ENCODE measurements at places on chromosomes 2 and 18.

GRCh38 chr2:145875016-145875415 lies 1355.1 kb upstream of the ZEB2 start:
- no peak for DNase-seq

DNA sequence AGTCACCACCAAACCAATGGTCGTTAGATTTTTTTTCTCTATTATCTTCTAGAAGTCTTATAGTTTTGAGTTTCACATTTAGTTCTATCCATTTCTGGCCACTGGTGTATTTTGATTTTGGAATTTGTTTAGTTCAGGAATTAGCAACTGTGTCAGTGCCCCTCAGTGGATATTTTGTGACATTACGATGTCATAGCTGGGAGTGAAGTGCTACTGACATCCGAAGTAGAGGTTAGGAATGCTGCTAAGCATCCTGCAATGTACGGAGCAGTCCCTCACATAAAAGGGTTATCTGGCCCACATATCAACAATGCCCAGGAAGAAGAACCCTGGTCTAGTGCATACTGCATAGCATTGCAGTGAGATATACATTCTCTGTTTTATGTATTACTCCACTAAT lies 157.4 kb upstream of the RGPD4 start:
- no peak for DNase-seq

DNA sequence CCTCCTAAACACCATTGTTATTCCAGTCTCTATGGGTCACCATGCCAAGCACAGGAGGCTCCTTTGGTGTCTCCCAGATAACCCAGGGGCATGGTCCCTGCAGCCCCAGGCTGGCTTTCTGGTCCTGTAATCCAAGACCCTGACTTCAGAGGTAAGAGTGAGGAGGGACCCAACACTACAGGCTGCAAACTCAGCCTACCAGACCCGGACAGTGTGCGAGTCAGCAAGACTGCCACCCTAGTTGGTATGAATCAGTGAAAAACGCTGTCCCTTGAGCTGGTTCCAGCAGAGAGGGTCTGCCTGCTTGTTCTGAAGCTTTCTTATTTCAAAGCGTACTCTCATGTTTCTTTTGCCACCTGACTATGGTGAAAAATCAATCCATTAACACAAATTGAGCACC lies 47.6 kb upstream of the ZFP36L2 start:
- no peak for DNase-seq

DNA sequence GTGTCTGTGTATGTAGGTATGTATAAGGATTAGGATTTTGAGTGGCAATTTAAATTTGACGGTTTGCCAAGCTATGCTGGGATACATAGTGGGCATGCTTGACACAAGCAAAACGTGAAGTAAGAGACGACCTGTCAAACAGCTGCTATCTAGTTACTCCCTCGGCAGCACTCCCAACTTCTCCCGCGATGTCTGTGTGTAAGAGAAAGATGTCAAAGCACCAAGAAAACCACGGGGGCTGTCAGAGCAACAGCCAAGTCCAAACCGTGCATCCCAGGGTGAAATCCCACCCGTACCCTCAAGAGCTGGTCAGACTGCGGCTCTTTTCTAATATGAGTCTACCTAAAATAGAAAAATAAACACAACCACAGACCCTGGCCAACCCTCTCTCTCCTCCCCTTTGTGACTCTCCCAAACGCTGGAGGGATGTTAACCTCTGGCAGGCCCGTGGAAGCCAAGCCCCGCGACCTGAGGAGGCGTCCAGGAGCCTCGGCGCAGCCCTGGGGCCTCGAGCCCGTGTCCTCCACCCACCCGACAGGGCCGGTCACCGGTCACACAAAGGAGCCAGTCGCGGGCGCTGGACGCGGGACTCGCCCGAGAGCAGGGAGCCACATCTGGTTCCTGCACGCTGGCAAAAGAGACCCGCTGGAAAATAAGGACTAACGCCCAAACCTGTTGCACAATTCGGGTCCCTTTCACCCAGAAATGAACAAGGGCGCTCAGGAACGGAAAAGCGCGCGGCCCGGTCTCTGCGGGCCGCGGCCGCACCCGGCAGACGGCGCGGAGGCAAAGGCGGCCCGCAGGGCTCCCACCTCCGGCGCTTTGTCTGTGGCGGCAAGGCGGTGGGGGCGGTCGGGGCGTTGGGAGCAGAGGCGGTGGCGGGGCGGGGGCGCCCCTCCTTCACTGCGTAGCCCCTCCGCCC lies 925 bp downstream of the SESTD1 start:
- DNase-seq = peak; percentile 39

DNA sequence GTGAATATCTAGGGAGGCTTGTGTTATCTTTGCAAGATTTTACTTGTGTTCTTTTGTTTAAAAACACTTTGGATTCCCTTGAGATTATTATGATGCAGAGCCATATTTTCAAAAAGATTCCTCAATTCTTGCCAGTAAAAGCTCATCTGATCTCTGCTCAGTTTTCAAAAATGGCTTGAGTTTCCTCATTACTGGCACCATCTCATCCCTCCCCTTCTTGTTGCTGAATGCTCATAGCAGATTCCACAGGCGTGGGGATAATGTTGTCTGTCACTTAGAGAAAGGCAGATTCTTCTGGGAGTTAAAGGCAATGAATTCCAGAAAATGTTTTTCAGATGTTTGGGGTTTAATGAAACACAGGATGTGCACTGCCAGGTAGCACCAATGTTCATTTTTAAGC lies 170.4 kb upstream of the TANK start:
- no peak for DNase-seq

GRCh38 chr2:118345465-118345864 lies 257.2 kb downstream of the INSIG2 start:
- DNase-seq = no peak

GRCh38 chr18:41939326-41939725 lies 15.7 kb upstream of the PIK3C3 start:
- no peak for DNase-seq

DNA sequence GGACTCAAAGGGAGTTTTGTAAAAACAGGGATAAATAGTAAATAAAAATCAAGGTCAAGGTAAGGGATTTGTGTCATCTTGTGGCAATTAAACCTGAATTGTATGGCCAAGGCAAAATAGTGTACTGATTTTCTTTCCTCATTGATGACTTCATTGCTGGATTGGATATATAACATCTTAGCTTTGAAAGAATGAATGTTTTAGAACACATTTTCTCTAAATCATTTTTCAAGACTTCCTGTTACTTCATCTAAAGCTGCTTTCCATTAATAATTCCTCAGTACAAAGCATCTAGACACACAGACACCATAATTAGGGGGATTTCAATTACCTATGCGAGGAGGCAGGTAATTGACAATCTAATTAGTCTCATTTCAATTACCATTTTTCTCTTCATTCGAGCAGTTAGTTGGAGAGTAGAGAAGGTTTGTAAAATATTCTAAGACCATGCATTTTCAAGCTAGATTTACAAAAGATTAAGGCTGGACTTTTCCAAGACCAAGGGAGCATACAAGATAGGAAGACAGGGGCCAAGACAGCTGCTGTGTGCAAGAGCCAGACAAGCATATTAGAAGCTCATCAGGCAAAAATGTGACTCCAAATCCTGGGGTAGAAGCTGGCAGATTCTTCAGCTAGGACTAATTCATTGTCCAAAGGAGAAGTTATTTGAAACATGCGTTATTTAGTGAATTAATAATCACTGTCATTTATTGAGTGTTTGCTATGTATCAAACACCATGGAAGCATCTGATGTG lies 253.6 kb downstream of the EPHA4 start:
- no peak for DNase-seq

DNA sequence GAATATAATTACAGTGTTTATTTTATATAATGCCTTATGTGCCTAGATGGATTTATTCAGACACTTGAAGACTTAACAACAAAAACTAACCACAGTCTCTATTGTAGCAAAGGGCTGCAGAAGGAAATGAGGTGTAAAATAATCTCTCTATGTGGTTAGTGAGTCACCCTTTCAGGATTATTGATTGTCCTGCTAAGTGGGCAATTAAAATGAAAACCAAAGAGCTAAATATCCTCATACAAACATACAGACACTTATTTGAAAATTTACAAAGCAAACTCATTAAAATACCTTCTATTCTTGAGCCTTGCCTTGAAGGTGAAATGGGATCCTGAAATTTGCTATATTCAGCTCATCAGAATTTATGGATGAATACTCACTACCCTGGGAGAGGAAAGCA lies 27.7 kb upstream of the DCC start:
- DNase-seq = no peak

DNA sequence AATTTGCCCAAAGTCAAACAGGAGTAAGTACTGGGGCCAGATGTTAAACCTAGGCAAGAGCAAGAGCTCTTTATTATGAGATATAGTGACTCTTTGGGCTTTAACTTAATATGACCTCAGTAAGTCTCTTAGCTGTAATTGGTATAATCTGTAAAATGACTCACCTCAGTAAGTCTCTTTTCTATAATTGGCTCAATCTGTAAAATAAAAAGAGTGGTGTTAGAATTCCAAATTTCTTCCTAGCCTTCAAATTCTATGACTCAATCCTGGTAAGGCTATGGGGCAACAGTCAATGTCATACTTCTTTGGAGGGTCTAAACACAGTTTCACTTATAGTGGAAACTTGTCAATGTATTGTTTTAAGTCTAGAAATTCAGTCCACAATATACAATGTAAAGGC lies 1608.9 kb upstream of the PIK3C3 start:
- DNase-seq = no peak

DNA sequence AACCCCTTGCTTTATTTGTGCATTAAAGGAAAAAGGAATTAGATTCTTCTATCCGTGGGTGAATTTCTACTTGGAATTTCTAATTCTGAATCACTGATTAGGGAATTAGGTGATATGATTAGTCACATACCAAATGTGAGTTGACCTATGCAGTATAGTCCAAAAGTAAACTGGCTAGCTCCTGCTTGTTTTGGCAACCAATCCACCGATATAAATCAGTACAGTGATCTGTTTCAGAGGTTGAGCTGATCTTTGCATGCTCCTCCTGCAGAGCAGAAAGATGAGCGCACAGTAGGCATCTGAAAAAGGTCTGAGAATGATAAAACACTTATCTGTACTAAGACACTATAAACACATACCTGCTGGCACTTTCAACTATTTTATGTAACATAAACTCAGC lies 86.6 kb downstream of the LRP1B start:
- DNase-seq = no peak

- DNase-seq = no peak
Measured at GRCh38 chr2:66698576-66699239, 263.8 kb downstream of the MEIS1 start.

DNA sequence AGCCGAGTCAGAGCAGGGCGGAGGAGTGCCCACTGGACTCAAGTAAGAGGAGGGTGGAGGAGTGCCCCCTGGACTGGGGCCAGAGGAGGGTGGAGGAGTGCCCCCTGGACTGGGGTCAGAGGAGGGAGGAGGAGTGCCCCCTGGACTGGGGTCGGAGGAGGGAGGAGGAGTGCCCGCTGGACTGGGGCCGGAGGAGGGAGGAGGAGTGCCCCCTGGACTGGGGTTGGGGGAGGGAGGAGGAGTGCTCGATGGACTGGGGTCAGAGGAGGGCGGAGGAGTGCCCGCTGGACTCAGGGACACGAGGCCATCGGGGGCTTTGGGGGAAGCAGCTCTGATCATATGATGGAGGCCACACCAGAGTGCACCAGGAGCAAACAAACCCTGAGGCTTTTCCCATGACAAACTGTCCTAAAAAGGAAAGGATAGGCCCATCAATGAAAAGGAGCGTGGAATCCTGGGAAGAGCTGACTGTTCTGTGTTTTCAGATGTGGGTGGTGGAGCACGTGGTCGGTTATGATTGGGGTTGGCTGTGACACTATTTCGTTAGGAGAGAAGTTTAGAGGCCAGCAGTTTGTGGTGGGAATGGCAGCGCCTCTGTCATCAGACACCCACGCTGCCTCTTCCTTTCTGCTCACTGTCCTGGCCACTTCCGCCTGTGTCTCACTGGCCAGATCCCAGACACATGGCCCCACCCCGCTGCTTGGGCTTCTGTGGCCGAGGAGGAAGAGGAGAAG lies 24.5 kb upstream of the HPCAL1 start:
- peak; percentile 73 for DNase-seq

DNA sequence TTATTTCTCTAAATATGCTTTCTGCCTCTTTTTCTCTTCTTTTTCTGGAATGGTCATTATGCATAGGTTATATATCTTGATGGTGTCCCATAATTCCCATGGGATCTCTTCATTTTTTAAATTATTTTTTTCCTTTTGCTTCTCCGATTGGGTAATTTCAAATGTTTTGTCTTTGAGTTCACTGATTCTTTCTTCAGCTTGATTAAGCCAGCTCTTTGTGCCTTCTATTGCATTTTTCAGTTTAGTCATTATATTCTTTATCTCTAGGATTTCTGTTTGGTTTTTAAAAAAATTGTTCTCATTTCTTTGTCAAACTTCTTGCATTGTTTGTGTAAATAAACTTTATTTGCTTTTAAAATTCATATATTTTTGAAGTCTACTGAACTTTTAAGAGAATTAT lies 251.1 kb downstream of the INSIG2 start:
- no peak for DNase-seq

- DNase-seq = peak; percentile 31
Measured at GRCh38 chr2:191696001-191696400, 18.1 kb downstream of the NABP1 start.

DNA sequence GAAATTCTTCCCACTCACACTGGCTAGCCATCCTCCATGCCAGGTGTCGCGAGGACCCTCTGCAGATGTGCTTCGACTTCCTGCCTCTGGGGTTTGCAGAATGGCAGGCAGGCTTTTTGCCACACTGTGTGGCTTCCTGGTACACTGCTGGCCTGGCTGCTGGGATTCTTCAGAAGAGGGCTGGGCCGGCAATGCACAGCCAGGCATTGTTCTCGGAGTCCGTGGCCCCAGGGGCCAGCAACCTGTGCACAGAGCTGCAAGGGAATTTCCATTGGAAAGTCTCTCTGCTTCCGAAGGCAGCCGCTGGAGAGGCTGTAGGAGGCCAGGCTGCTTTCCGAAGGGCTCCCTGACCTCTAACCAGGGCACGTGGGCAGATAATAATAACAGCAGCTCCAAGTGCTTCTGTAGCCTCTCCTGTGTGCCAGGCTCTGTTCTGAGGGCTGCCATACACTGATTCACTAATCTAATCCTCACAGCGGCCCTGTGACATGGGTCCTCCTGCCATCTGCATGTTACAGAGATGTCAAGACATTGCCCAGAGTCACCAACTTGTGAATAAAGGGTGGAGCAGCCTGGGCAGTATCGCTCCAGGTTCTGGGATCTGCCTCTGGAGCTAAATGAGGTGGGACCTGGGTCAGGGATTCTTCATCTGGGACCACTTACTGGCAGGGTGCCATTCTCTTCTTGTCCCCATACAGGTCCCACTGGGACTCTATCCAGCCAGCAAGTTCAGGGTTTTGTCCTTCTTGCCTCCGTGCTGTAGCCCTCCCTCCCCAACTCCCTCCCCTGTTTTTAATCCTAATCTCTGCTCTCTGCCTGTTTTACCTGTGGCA lies 5.0 kb downstream of the LDLRAD4 start:
- DNase-seq = peak; percentile 53

DNA sequence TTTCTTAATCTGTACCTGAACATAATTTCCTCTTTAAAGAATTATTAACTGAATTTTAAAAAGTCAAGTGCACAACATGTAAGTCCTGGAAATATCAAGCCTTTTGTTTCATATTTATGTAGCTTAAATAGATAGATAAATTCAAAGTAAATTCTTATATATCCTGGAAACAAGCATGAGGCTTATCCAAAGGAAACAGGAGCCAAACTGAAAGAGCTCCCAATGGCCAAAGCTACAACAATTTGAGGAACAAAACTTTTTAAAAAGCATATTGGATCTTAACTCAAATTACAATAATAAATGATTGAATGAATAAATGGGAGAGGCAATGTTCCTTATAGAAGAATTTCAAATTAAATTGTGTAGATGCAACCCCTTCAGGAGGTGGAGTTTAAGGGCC lies 679.1 kb downstream of the METTL4 start:
- no peak for DNase-seq

GRCh38 chr2:31707992-31708391 lies 127.3 kb upstream of the SRD5A2 start:
- no peak for DNase-seq

GRCh38 chr2:62102402-62102920 lies 93.5 kb upstream of the B3GNT2 start:
- no peak for DNase-seq

Data from left ventricle myocardium inferior (tissue), 1 donor.